Stimulated activated CD4-positive, alpha-beta T cell treated with anti-CD3 and anti-CD28 coated beads, TNF-alpha, amount 100 ng/mL, for 1 hour (primary cell): ENCODE measurements at places on chromosomes 6 and 20.

GRCh38 chr6:24566020-24566767 lies 71.4 kb downstream of the ALDH5A1 start:
- DNase-seq = no peak

- DNase-seq = no peak
Measured at GRCh38 chr6:18632670-18633410, 245.7 kb downstream of the RNF144B start.

- no peak for DNase-seq
Measured at GRCh38 chr6:36735110-36736071, 37.8 kb downstream of the RAB44 start.

- DNase-seq = no peak
Measured at GRCh38 chr6:4804095-4804494, 27.9 kb downstream of the CDYL start.

GRCh38 chr20:51159981-51160380 lies 137.1 kb upstream of the KCNG1 start:
- no peak for DNase-seq

- no peak for DNase-seq
Measured at GRCh38 chr20:20199361-20200160, 147.2 kb downstream of the CFAP61 start.

GRCh38 chr6:41505122-41506049 lies 40.8 kb upstream of the FOXP4 start:
- DNase-seq = no peak

- no peak for DNase-seq
Measured at GRCh38 chr6:93964321-93964720, 545.0 kb upstream of the EPHA7 start.

DNA sequence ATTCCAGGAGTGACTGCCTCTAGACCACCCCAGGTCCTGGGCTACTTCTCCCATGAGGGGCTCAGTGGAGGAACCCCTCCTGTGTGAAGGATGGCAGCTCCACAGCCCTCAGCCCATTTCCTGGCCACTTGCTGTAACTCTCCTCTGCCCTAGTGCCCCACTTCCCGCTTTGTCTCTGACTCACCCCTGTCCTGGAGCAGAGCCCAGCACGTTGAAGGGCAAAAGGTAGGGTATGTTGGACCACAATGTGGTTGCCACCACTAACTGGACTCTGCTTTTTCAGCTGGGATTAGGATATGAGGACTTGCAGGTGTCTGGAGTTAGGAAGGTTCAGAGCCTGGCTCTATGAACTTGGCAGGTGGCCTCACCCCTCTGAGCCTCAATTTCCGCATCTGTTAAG lies 2.4 kb downstream of the MYBL2 start:
- no peak for DNase-seq

DNA sequence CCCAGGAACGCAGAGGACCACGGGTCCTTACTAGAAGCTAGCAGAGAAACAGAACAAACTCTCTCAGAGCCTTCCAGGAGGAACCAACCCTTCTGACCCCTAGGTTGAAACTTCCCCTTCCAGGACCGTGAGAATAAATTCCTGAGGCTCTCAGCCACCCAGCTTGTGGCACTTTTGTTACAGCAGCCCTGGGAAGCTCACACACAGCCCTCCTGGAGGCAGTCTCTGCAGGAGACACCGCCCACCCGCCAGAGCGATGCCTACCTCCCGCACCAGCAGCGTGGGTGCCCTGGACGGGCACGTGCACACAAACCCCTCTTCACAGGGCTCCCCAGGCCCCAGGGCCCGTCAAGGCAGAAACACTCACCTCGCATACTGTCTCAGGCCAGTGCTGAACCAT lies 4.2 kb downstream of the RNASET2 start:
- DNase-seq = no peak

GRCh38 chr20:17565169-17565845 lies 4.6 kb upstream of the DSTN start:
- no peak for DNase-seq

DNA sequence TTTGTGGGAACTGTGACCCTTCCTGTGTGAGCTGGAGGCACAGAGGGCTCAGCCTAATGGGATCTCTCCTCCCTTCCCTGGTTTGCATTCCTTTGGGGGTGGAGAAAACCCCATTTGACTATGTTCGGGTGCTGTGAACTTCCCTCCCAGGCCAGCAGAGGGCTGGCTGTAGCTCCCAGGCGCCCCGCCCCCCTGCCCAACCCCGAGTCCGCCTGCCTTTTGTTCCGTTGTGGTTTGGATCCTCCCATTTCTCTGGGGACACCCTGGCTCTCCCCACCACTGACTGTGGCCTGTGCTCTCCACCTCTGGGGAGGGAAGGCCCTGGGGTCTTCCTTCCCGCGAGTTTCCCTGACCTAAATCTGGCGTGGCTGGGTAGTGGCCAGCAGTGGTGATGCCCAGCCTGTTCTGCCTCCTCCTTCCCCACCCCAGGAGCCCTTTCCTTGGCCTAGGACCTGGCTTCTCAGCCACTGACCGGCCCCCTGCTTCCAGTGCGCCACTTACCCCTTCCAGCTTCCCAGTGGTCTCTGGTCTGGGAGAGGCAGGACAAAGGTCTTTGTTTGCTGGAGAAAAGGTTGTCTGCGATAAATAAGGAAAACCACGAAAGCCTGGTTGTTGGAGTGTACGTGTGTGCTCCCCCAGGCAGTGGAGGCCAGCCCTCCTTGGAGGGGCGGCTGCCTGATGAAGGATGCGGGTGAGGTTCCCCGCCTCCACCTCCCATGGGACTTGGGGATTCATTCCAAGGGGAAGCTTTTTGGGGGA lies 4.9 kb downstream of the VEGFA start:
- no peak for DNase-seq

GRCh38 chr6:107304421-107305025 lies 154.8 kb downstream of the PDSS2 start:
- no peak for DNase-seq

DNA sequence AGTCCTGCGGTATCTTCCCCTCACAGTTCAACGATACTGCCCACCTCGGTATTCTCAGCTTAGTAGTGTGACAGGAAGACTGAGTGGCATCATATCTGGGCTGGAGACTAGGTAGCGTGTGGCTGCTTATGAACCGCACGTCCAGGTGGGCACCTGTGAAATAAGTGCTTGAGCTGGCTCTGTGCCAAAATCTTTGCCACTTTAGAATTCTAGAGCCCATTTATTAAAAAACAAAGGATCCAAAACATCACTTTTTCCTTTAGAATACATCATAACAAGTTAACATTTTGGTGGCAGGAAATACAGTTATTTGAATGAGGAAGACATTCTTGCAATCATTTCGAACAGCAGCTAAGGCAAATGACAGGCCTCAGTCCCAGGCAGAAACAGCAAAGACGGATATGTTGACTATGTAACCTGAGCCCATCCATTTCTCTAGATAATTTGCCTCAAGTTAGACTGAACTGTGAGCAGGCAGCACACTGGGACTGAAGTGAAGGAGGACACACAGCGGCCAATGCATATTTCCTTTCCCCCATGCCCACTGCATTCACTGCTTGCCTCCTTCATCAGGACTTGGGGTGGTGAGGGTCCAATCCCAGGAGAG lies 136.6 kb downstream of the GMDS start:
- DNase-seq = no peak

DNA sequence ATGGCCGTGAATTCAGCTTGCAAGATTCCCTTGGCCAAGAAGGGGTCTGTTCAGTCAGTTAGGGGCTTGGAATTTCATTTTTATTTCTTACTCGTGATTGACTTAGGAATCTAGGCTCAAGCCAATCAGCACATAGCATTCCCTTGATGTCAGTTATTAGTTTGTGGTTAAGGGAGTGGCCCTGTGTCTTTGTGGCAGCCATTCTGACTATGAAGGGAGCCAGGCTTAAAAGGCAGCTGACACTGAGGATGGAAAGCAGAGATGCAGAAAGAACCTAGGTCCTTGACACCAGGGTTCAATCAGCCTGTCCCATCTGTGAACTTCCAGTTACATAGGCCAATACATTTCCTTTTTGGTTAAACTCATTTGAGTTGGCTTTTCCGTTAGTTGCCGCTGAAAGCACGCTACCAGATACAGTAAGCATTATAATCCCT lies 48.1 kb downstream of the MCUR1 start:
- no peak for DNase-seq

DNA sequence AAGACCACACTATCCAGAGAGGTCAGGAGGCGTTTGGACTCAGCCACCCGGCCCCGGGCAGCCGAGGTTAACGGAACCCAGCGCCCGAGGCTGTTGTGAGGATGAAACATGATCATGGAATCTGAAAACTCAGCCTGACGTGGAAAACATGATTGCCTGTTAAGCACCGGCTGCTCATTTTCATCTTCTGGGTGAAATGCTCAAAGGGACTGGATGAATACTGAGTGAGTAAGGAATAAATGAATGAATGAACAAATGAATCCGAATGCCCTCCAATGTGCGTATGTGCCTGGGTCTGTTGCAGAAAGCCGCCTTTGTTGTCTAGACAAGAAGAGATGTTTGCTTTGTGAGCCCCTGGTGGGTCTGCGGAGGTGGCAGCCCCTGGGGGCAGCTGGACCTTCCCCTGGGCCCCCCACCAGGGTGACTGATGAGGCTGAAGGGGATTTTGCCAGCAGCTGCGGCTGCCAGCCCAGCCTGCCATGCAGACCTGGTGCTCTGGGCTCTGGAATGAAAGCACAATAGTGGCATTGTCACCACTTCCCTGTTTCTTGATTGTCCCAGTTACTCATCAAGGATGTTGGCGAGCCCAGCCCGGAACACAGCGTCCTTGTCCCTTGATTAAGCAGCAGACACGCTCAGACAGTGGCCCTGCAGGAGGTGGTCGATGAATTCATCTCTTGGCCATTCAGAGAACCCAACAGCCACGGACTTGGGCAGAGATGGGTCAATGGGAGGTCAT lies 211.1 kb downstream of the ANKRD60 start:
- DNase-seq = no peak

DNA sequence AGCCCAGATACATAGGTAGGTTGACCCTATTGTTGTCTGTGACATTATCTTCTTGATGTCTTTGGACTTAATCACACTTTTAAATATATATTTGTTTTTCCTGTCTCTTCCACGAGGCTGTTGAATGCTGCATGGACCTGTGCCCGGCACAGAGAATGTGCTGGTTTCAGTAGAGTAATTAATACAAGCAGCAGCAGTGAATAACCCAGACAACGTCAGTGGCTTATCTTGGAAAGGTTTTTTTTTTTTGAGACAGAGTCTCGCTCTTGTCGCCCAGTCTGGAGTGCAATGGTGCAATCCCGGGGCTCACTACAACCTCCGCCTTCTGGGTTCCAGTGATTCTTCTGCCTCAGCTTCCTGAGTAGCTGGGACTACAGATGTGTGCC lies 108.2 kb downstream of the CDH26 start:
- DNase-seq = no peak

- no peak for DNase-seq
Measured at GRCh38 chr6:87540539-87540938, 49.2 kb downstream of the RARS2 start.
